ENCODE measurements at places on chromosomes 3 and 15.

GRCh38 chr3:17054301-17054981, 169.7 kb downstream of the PLCL2 start:
- DNase-seq, result no peak

DNA sequence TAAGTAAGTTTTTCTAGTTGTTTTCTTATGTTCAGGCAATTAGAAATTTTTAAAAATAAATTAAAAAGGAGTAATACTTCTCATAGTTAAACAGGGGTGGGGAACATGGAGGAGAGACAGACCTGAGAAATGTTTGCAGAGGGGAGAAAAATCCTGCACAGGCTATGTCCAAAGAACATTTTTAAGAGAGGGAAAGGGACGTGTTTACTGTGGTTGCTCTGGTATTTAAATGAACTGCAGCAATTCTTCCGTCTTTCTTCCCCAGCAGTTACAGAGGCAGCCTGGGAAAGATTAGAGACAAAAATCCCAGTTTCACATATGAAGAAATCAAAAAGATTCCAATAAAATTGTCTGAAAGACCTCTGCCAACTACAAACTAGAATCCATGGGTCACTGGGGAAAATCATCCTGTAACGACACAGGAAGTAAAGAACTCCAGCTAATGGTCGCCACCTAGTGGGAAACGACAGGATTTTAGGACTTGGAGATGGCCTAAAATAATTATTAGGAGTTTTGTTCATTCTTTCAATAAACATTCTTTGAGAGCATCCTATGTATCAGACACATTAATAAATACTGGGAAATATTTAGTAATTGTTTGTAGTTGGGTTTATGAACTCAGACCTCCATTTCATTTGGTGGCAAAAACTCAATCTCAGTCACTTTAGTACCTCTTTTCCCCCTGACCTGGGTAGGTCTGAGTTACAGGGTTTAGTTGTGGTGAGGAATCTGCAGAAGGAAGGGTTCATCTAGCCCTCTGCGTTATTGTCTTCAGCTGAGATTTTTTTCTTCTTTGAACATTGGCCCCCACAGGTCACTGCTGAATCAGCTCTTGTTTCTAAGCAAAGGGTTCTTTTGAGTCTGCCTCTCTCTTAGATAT, 69.9 kb upstream of the GOLIM4 start:
- DNase-seq, result peak; percentile 5

DNA sequence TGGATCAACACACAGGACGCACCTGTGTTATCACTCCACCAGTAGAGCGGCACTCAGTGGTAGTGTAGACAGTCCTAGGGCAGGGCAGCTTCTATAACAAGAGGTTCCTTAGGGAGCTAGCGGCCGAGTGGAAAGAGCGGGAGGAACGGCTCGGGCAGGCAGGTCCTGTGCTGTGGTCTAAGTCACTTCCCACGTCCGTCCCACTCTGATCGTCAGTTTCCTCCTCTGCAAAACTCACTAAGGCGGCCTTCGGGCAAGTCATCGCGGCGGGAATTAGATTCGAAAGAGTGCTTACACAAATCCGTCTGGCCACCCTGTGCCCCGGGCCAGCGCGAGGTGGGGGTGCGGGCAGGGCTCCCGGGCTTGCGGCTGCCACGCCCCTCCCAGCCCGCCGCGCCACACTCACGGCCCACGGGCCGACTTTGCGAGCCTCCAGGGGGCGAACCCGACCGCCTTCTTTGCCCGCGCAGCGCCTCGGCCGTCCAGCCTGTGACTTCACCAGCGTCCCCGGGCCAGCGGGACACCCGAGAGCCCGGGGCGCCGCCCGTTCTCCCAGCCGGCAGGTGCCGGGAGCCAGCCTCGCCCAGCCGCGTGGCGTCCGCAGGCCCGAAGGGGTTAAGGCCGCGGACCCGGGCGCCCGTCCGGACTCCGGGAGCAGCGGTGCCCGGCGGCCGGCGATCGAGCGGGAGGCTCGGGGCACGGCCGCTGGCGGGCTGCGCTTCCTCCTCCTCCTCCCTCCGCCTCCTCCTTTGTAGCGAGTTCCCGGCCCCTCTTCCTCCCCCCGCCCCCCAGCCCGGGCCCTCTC, 416 bp upstream of the CORO2B start:
- peak; percentile 20 for DNase-seq

DNA sequence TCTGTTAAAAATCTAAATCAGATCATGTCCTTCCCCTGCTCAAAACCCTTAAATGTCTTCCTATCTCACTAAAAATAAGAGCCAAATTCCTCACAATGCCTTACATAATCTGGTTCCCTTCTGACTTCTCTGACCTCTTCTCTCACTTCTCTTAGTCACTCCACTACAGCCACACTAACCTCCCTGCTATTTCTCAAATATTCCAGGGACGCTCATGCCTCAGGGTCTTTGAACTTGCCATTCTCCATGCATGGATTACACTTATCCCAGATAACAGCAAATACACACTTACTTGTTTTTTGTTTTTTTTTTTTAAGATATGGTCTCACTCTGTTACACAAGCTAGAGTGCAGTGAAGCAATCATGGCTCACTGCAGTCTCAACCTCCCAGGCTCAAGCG, 8.5 kb downstream of the TP53BP1 start:
- no peak for DNase-seq

GRCh38 chr3:52225452-52226228, at the start of gene TLR9:
Gene TLR9, minus strand, starts transcription at chr3:52225645. Its CDS starts 116 bp downstream, at chr3:52225529.
- peak; percentile 30 for DNase-seq

- no peak for DNase-seq
These were observed 36.6 kb downstream of the MRAS start for GRCh38 chr3:138384976-138385375.

GRCh38 chr15:40787344-40787841, 17.6 kb downstream of the C15orf62 start:
- DNase-seq, result peak; percentile 73

GRCh38 chr3:14285548-14285925, 106.9 kb downstream of the LSM3 start:
- no peak for DNase-seq

DNA sequence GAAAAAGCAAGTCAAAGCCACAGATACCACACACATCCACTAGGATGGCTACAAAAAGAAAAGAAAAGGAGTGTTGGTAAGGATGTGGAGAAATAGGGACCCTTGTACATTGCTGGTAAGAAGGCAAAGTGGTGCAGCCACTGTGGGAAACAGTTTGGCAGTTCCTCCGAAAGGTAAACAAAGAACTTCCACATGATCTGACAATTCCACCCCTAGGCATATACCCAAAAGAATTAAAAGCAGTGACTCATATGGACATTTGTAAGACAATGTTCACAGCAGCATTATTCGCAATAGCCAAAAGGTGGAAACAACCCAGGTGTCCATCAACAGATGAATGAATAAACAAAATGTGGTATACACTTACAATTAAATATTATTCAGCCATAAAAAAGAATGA, 22.2 kb upstream of the GMPPB start:
- DNase-seq, result no peak

DNA sequence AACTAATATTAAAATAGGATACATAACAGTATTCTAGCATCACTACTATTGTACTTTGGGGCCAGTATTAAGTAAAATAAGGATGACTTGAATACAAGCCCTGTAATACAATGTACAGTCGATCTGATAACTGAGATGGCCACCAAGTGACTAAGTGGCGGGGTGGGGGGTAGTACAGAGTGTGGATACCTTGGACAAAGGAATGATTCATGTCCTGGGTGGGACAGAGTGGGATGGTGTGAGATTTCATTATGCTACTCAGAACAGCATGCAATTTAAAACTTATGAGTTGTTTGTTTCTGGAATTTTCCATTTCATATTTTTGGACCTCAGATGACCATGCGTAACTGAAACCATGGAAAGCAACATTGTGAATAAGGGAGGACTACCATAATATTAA, 46.0 kb downstream of the SLC7A14 start:
- DNase-seq, result no peak

DNA sequence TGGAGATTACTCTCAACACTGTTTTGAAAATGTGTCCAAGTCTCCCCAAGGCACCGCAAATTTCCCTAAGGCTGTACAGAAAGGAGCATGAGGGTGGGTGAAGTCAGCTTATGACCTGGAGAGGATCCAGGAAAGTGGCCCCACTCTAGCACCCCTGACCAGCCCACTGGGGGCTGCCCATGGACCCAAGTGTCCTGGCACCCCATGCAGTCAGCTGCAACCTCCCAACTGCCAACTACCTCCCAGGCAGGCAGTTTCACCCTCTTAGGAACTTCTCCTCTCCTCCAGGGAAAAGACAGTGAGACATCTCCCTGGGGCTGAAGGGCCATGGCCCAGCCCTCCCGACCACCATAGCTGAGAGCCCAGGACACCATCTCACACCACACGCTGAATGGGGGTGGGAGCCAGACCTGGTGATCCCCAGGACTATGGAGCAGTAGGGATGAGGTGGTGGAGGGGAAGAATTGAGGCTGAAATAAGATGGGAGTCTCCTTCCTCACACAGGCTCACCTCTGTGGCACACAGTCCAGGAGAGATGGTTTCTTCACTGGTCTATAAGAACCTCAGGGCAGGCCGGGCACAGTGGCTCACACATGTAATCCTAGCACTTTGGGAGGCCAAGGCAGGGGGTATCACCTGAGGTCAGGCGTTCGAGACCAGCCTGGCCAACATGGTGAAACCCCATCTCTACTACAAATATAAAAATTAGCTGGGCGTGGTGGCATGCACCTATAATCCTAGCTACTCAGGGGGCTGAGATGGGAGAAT, 104.4 kb downstream of the DAPK2 start:
- DNase-seq, result no peak

- no peak for DNase-seq
These were observed 206.4 kb upstream of the P2RY1 start for GRCh38 chr3:152628496-152628895.

DNA sequence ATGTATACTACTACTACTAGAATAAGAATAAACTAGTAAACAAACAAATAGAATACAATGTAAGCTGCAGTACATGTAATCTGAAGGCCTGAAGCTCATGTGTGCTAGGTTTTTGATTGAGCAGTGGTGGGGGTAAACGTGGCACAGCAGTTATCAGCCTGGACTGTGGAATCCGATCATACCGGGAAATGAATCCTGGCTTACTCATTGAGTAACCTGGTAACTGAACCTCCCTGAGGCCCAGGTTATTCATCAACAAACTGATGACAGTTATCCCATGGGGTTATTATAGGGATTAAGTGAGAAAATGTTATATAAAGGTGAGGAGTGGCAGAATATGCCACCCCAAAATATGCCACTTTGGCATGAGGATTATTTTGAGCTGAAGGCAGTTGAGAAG, 339.1 kb downstream of the FHIT start:
- DNase-seq, result no peak

DNA sequence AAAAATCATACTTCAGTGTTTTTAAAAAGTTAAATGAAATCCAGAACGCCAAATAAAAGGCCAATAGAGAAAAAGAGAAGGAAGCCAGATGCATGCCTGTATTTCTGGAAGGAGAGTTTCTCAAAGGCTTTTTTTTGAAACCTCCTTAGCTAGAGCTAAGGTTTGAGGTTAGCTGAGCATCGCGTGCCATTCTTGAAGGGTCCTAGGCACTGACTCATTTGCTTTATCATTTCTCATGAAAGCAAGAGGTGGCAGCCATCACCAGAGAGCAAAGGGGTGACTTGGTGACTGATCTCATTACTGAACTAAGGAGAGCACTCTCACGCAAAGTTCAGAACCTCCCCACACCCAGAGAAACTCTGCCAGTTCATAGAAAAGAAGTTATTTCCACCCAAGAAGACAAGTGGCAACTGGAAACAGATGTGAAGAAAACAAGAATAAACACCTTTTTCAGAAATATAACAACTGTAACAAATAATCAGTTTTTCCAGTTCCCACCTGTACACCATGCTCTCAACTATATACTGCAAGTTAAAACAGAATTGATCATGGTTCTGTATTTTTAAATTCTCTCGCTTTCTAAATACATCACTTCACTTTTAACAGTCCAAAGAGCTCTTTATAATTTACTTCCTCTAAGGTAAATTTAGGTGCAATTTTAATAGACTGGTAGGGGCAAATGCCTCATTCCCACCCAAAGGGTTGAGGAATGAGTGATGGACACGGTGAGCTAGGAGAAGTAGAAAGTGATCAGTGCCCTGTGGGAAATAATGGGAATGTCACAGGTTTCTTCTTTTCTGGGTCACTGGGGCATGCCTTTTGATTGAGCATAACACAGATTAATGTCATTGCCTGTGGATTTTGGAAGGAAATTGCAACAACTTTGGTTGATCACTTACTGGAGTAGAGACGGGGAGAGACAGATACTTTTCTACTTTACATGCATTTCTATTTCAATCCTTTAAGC, 24.7 kb downstream of the GPR15 start:
- DNase-seq, result peak; percentile 85

DNA sequence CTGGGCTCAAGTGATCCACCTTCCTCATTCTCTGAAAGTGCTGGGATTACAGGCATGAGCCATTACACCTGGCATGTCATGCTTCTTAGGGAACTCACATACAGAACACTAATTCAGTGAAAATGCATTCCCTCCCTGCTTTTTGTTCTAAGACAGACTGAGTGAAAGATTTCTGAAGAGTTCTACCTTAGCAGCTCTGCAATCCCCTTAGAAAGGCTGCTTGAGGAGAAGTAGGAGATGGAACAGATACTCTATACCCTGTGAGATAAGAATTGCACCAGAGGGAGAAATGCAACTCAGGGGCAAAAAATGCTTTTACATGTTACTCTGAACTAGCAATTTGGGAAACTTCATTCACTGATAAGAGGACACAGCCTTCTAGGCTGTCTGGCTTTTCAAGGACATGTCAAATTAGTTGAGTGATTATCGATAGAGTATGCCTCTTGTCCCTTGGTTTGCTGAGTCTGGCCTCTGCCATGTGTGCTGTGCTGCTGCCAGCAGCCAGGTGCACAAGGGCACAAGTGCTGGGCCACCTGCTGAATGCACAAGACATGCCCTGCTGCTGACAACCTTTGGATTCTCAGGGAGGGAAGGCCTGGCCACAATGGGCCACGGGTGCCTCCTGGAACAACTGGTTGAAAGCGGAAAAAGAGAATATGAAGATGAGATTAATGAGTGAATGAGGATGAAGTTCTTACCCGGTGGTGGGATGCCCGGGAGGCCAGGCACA, 17.8 kb downstream of the UQCC5 start:
- DNase-seq, result no peak

DNA sequence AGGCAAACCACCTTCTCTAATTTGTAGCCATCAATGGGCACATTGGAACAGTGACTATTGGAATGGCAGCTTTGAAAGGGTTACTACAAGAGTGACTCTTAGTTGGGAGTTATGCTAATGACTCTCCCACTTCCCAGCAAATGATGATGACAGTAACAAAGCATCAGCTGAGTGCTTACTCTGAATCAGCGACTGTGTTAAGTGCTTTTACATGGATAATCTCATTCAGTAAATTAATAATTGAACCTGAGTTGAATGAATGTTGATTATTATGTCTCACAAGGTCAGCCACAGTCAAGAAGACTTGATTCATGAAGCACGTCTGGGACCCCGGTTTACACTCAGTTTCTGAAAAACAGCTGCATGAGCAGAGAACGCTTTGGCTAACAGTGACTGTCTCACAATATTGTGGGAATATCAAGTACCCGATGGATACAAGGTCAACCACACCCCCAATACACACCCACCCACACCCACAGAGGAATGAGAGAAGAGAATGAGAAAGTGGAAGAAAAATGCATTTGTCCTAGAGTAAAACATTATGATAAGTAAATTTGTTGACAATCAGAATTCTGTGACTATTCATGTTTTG, 242.0 kb upstream of the FEZF2 start:
- DNase-seq, result no peak

GRCh38 chr3:170740285-170740684, 129.7 kb downstream of the RPL22L1 start:
- DNase-seq, result no peak

GRCh38 chr3:25130724-25131520, 297.1 kb upstream of the RARB start:
- no peak for DNase-seq

GRCh38 chr3:16280671-16281070, 15.7 kb downstream of the OXNAD1 start:
- no peak for DNase-seq

- no peak for DNase-seq
These were observed 341.7 kb upstream of the PROK2 start for GRCh38 chr3:72126441-72127223.

All from stimulated activated CD4-positive, alpha-beta T cell treated with anti-CD3 and anti-CD28 coated beads, Interleukin-4, amount 100 ng/mL, for 24 hours (primary cell).